ENCODE measurements at places on chromosomes 4 and X. TPM values are rescaled to one million over a fixed set of nuclear protein-coding genes. Genes with fewer than 3 reads are reported as not detected.

Gene PRSS12
- total RNA-seq = 0.59 TPM

Gene BGN
- total RNA-seq = 53.3 TPM

Gene AR
- 4.2 TPM for total RNA-seq

Gene MAOB
- 0.30 TPM for total RNA-seq

Gene DUX4
- total RNA-seq = not detected

Gene RAB33A
- 0.42 TPM for total RNA-seq

DNA sequence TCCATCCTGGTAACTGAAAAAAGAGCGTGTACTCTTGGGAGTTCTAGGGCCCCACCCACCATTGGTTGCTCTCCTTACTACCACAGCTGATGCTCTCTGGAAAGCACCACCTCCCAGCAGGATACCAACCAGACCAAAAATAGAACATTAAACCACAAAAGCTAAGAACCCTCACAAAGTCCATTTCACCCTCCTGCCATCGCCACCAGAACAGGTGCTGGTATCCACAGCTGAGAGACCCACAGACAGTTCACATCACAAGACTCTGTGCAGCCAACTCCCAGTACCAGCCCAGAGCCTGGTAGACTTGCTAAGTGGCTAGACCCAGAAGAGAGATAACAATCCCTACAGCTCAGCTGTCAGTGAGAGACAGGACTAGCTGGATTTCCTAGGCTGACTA, 240.6 kb downstream of the PABPC4L start:
- DNase-seq = no peak

DNA sequence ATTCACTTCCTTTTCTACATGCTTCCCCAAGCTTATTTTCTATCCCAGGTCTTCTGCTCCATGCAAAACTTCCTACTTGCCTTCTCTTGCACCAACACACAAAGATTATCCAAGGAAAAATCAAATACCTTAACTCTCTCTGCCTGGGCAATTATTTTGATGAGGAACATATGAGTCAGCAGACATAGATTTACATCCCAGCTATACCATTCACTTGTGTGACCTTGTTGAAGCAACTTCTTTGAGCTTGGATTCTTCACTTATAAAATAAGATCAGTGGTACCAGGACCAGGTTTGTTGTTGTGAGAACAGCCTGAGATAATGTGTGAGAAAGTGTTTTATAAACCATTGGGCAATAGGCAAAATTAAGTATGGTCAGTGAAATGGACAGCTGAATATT, 39.1 kb upstream of the TMEM192 start:
- DNase-seq = peak; percentile 68

GRCh38 chr4:144562019-144562705, 83.8 kb upstream of the HHIP start:
- no peak for DNase-seq

DNA sequence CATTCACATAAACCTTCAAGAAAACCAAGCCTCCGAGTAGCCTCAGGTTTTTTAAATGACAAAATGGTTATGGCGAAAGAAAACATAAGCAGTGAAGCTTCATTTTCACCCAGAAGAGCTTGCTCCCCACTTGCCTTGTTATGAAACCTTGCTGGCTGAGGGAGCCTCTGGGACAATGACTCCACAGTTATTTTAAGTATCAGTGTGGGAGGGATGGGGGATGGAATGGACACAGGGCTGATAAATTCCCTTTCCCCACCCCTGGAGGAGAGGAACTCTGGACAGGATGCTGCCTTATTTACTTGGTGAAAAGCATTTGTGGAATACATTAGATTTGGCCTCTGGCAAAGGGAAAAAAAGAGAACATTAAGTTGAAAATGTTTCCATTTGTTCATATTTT, 220.7 kb upstream of the CNKSR2 start:
- DNase-seq = no peak

GRCh38 chr4:42488554-42488953, 91.3 kb downstream of the SHISA3 start:
- no peak for DNase-seq

GRCh38 chrX:106050054-106050453, 11.5 kb upstream of the SERPINA7 start:
- no peak for DNase-seq

DNA sequence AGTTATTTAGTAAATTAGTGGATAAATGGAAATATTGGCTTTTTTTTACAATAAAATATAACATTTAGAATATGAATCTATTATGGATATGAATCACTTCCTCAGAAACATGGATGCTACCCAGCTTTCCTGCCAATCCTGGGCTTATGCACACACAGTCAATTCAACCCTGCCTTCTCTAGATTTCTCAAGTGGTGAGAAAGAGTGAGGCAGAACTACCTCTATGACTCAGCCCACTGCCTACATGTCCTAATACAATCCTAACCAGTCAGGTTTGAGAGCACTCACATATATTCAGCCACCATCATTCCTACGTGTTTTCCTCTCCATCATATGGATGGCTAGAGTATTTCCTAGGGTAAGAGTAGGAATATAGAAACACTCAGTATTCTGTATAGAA, 91.1 kb upstream of the ANKRD50 start:
- DNase-seq = peak; percentile 7

DNA sequence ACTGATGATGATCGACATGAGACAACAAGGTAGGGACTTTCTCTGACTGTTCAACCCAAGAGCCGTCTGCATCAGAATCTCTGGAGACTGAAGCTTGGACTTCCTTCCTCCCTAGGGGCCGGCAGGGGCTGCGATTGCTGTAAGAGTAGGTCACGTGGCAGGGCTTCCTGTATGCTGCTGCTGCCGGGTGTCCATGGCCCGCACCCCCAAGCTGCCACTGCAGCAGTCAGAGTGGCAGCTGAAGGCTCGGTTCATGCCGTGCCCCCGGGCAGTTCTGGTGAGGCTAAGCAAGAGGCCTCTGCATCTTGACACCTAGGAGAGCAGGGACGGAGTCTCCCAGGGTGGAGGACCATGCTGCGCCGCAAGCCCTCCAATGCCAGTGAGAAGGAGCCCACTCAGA, at the start of gene SASH3:
SASH3 (plus strand) TSS at position 203 of the 400 bp plus-strand sequence; CDS start at position 352, 149 bp downstream.
- no peak for DNase-seq

DNA sequence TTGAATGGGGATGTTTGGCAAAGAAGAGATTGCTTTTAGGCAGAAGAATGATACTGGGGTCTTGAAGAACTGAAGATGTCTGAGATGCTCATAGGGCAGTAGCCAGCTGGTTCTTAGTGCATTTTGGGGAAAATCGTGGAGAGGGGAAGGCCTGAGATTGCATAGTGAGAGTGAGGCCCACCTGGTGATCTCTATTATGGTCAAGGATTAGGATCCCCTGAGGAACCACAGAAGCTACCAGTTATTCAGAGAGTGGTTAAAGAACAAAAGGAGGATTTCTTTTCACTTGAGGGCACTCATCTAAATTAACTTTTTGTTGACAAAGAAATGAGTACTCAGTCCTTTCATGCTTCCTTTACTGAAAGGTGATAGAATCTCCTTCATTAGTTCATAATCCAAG, 271.3 kb upstream of the HAND2 start:
- no peak for DNase-seq

GRCh38 chr4:64784125-64784524, 374.9 kb upstream of the TECRL start:
- DNase-seq = peak; percentile 85

DNA sequence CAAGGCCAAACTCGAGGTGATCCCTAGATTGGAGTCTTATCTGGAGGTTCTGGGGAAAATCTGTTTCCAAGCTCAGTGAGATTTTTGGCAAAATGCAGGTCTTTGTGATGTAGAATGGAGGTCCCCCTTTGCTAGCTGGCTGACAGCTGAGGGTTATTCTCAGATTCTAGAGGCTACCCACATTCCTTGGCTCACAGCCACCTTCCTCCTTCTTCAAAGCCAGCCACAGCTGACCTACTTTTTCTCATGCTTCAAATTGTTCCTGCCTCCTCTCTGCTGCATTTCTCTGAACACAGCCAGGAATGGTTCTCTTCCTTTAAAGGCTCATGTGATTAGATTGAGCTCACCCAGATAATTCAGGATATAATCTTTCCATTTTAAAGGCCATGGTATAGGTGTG, 86.9 kb downstream of the VCX3A start:
- peak; percentile 2 for DNase-seq

GRCh38 chr4:26609868-26610267, 26.0 kb downstream of the TBC1D19 start:
- no peak for DNase-seq

GRCh38 chrX:37685381-37686359, at the start of gene XK:
Gene XK, plus strand, starts transcription at chrX:37685791. Its CDS starts 171 bp downstream, at chrX:37685962.
- peak; percentile 69 for DNase-seq

DNA sequence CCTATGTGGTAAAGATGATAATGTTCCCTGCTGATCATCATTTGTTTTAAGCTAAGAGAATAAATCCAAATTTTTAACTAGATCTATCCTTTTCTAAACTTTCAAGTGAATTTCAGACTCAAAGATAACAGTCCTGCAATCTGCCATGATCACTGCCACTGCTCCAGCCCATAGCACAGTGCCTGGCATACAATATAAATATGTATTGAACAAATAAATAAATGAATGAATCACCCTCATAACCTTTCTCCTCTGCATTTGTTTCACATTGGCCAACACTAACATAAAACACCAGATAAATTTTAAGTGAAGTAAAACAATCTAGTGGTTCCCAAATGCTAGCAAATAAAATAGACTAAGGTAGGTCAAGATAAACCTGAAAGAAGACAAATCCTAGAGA, 439.0 kb downstream of the GPM6A start:
- DNase-seq = peak; percentile 1

DNA sequence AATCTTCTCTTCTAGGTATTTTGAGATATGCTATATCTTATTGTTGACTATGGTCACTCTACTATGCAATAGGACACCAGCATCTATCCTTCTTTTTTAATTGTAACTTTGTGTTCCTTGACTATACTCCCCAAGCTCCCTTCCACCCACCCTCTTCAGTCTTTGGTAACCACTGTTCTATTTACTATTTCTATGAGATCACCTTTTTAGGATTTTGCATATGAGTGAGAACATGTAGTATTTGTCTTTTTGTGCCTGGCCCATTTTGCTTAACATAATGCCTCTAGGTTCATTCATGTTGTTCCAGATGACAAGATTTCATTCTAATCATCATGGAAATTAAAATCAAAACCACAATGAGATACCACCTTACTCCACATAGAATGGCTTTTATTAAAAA, 63.3 kb upstream of the BANK1 start:
- no peak for DNase-seq

GRCh38 chr4:2303121-2303685, 41.3 kb upstream of the MXD4 start:
- no peak for DNase-seq

GRCh38 chrX:51336584-51336983, 4.0 kb downstream of the NUDT10 start:
- peak; percentile 24 for DNase-seq

DNA sequence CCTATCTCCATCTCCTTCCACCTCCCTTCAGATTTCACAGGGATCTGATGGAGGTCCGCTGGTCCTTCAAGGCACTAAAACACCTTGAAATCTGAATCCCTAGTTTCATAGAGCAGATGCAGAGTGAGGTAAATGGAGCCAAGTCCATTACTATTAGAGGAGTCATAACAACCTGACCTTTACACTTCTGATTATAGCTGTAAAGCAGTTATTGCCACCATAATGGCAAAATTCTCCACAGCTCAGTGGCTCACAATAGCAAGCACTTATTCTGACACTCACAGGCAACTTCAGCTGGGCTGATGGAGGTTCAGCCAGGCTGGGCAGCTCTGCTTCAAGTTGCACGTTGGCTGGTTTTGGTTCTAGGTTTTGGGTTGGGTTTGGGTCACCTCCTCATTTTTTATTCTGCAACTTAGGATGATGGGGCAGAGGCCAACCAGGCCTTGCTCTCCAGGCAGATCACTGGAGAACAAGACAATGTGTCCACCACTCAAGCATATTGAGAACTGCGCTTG, 51.4 kb upstream of the LRAT start:
- DNase-seq = no peak

DNA sequence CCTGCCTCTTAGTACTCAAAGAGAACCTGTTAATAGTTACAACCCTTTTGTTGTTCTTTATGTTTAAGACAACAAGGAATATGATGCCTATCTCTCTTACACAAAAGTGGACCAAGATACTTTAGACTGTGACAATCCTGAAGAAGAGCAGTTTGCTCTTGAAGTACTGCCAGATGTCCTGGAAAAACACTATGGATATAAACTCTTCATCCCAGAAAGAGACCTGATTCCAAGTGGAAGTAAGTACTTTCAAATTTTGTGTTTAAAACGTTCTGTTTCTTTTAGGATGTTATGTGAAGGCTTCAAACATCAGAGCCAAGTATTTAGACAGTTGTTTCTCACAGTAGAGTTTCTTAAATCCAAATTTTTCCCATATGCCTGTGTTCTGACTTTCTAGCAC, 67.2 kb upstream of the NRK start:
- DNase-seq = no peak

- DNase-seq = no peak
Observed at GRCh38 chr4:128879971-128880370, 70.5 kb downstream of the JADE1 start.

- DNase-seq = no peak
Observed at GRCh38 chr4:101067383-101067782, 279.9 kb downstream of the PPP3CA start.

- no peak for DNase-seq
Observed at GRCh38 chr4:169334335-169334734, 63.6 kb upstream of the SH3RF1 start.

DNA sequence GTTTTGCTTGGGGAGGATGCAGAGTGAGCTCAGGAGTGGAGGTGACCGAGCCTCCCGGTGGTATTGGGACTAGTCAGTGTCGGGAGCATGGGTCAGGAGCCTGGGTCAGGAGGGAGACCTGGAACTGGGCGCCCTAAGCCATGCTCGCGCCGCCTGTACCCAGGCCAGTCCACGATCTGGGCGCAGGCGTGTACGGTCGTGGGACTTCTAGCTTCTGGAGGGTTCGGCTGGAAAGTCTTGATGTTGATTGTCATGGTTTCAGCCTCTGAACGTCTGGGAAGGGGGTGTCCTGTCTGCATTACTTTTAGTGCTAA, 244 bp downstream of the EIF2S3 start:
- DNase-seq = no peak

DNA sequence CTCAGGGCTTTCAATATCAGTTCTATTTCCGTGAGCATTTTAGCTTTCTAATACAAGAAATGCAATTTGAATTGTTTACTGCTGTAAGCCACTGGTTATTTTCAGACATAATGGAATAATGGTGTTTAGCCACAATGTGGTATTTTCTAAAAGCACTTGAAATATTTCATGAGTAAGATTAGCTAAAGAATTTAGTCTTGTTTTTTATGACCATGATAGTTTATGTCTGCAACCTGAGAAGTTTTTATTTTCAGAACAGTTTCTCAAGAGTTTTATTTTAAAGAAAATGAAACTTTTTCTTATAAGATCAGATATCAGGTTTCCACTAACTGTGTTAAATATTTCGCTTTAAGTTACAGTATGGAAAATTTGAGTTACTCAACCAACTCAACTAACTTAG, 60.2 kb downstream of the SLIT2 start:
- peak; percentile 66 for DNase-seq

DNA sequence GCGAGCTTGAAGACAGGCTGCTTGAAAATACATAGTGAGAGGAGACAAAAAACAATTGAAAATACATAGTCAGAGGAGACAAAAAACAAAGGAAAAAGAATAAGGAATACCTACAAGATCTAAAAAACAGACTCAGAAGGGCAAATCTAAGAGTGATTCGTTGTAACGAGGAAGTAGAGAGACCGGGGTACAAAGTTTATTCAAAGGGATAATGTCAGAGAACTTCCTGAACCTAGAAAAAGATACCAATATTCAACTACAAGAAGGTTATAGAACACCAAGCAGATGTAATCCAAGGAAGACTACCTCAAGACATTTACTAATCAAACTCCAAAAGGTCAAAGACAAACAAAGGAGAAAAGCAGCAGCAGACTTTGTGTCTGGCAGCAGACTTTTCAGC, 165.6 kb downstream of the NEK1 start:
- DNase-seq = no peak

- peak; percentile 24 for DNase-seq
Observed at GRCh38 chrX:36867143-36867542, 141.0 kb upstream of the FAM47C start.

All from M059J (cell line).